ENCODE measurements at places on chromosomes 1 and 21.

GRCh38 chr1:243471026-243471685, 215.3 kb downstream of the SDCCAG8 start:
- DNase-seq, result no peak

DNA sequence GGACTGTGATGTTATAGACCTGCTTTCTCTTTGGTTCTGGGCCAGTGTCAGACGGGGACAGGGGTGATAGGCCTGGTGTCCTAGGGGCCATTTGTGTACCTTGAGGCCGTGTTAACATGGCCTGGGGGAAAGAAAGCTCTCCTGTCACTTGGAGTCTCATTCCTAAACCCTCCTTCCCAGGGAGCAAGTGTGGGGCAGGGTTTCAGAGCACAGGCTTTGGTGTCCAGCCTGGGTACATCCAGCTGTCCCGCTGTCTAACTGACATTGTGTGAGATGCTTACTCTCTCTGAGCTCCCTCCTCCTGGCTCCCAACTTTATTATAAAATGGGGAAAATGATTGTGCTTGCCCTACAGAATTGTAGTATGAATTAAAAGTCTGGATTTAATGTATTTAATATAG, 32.6 kb upstream of the EPHA8 start:
- no peak for DNase-seq

GRCh38 chr1:154304664-154305337, 16.1 kb upstream of the AQP10 start:
- DNase-seq, result no peak

- no peak for DNase-seq
Measured at GRCh38 chr1:89808441-89809117, 12.3 kb upstream of the LRRC8D start.

- no peak for DNase-seq
Measured at GRCh38 chr1:31693231-31693630, 10.6 kb downstream of the COL16A1 start.

GRCh38 chr1:51058858-51059257, 43.2 kb upstream of the C1orf185 start:
- no peak for DNase-seq

DNA sequence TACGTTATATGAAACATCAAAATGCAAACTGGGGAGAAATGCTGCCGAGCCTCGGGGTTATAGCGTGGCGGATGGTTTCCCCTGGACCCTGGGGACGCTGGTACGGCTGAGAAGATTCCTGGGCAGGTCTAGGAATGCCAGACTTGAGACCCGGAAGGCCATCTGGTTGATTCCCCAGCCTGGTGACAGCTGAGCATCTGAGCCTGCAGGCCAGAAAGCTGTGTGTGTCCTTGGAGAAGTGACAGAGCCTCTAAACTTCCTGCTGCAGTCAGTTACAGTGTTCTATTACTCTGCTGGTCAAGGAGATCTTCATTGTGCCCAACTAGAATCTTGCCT, 2.3 kb downstream of the VASH2 start:
- DNase-seq, result peak; percentile 44

- no peak for DNase-seq
Measured at GRCh38 chr1:169027607-169028320, 78.7 kb upstream of the ATP1B1 start.

GRCh38 chr1:240171907-240172306, 80.2 kb downstream of the FMN2 start:
- no peak for DNase-seq

DNA sequence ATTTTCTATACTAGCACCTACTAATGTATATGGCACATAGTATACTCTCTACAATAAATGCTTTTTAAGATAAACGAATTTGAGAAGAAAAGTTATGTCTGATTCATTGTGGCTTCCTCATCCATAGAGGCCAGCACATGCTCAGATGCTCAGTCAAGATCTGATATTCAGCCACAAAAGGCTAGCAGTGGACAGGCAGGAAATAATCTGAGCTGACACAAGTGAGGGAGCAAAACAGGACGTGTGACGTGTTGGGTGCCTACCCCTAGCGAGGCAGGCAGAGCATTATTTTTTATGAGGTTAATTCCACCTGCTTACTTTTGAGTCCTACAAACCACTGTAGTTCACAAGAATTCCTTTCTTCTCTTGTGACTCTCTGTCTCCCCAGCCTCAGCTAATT, 550.9 kb downstream of the SMYD3 start:
- no peak for DNase-seq

DNA sequence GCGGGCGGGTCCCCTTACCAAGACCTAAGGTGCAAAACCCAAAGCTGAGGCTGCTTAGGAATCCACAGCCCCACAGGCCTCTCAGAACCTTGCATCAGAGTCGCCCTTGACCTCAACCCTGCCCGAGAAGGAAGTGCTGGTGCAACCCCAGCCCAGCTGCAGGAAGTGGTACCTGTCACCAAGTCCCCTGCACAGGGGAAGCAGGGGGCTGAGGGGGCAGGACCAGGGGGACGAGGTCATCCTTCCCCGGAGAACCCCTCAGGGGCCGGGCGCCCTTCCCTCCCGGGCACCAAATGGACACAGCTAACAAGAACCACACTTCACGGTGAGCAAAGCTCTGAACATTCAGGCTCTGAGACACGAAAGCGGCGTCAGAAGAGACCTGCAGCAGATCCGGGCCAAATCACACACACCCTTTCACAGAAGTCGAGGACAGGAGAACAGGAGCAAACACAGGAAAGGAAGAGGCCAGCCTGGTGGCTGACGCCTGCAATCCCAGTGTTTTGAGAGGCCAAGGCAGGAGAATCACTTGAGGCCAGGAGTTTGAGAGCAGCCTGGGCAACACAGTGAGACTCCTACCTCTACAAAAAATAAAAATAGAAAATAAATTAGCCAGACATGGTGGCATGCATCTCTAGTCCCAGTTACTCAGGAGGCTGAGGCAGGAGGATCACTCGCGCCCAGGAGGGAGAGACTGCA, 6.4 kb downstream of the ITGB2 start:
- no peak for DNase-seq

GRCh38 chr1:2853711-2854110, 52.2 kb upstream of the TTC34 start:
- no peak for DNase-seq

- DNase-seq, result no peak
Measured at GRCh38 chr21:17577701-17578100, 35.0 kb downstream of the BTG3 start.

- DNase-seq, result no peak
Measured at GRCh38 chr1:52264530-52265115, 101.4 kb downstream of the CC2D1B start.

- DNase-seq, result no peak
Measured at GRCh38 chr1:19028110-19028509, 71.6 kb upstream of the IFFO2 start.

- no peak for DNase-seq
Measured at GRCh38 chr1:228478326-228478725, 8.9 kb upstream of the RNF187 start.

GRCh38 chr1:67838180-67838910, 5.1 kb upstream of the GNG12 start:
- no peak for DNase-seq

DNA sequence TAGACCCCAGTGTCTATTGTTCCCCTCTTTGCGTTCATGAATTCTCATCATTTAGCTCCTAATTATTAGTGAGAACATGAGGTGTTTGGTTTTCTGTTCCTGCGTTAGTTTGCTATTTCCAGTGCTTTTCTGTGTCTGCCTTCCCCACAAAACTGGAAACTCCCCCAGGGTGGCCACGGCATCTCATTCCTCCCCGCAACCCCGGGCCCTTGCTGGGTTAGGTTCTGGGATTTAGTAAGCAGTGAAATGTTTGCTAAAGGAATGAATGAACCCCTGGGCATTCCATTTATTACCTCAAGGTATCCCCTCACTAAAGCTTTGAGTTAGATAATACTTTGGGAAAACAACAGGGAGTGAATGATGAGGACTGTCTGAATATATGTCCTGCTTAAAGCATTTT, 142.9 kb downstream of the GLUL start:
- no peak for DNase-seq

DNA sequence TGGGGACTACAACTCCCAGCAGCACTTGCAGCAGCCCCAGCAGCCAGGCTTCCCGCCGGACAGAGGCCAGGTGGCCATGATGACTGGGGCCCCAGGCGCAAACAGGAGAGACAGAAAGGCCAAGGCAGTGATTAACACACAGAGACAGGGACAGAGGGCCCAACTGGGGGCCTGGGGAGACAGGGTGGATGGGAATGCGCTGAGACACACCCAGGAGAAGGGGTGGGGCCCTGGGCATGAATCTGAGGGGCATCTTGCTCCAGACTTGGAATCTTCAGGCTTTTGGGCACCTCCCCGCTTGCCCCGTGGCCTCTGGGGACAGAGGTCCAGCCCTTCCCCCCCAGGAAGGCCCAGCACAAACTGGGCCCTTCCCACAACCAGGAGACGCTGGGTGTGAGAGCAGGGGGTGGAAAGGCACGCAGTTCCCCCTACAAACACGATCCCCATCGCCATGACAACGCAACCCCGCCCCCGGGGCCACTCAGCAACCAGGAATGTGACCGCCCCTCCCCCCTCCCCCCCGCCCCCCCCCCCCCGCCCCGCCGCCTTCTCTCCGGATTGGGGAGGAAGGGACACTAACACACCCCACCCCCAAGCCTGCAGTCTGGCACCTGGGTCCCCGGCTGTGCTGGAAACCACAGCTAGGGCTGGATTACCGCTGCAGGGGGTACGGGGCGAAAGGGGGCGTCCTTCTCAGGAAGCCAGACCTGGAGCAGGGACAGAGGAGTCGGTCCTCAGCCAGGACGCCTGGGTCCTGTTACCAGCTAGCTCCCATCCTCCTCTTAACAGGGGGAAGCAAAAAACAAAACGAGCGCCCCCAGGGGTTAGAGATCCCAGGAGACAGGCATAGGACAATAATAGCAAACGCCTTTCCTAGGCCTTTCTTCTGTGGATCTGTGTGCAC, 4.5 kb downstream of the HDGF start:
- peak; percentile 93 for DNase-seq

GRCh38 chr1:221419513-221420095, 322.3 kb downstream of the DUSP10 start:
- DNase-seq, result no peak

DNA sequence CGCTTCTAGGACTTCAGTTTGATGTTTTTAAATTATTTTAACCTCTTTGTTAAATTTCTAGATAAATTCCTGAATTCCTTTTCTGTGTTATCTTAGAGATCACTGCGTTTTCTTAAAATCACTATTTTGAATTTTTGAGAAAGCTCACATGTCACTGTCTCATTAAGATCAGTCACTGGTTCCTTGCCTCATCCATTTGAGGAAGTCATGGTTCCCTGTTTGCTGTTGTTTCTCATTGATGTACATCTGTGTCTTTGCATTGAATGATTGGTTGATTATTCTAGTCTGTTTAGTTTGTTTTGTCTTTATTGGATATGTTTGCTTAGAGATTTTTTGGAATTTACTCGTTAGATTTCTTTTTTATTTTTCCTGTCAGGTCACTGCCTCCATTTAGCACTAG, 50.1 kb downstream of the CRP start:
- DNase-seq, result no peak

DNA sequence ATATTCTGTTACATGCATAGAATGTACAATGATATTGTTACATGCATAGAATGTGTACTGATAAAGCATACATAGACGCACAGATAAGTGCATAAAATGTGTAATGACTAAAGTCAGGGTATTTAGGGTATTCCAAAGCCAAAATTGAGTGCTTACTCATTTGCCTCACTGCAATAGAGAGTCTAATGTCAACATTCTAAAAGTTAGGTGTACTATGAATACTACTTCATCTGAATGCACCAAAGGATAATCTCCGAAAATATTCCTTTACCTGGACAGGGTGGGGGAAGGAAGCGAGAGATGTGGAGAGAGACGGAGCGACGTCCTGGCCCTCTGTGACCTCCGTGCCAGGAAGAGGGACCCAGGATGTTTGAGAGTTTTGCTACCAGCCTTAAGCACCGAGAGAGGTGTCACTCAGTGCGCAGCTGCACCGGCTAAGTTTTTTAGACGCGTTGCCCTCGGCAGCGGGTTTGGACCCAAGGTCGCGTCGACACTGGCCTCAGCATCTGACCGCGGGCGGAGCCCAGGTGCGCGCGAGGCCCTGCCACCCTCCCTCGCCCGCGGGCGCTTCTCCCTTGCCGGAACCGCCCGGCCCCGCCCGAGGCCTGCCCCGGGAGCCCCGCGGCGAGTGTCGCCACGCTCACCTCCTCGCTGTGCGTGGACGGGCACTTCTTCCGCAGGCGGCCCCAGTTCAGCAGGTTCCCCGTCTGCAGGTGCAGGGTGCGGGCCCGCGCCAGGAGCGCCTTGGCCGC, 660 bp downstream of the GCLM start:
- peak; percentile 11 for DNase-seq

DNA sequence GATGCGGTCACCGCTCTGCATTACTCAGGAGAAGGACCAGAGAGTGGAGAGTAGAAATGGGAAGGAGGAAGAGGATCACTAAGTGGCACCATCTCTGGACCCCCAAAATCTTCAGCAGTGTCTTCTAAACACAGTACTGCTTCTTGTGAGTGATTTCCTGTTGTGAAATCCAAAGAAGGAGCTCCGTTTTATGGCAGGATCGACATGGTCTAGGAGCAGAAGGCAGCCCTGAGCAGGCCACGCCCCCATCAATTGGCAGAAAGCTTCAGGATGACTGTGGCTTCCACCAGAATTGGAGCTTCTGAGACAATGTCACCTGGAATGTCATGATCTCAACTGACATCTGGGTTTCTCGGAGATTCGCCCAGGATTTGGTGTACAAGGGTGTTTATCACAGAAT, 171.5 kb downstream of the ADSS2 start:
- DNase-seq, result no peak

DNA sequence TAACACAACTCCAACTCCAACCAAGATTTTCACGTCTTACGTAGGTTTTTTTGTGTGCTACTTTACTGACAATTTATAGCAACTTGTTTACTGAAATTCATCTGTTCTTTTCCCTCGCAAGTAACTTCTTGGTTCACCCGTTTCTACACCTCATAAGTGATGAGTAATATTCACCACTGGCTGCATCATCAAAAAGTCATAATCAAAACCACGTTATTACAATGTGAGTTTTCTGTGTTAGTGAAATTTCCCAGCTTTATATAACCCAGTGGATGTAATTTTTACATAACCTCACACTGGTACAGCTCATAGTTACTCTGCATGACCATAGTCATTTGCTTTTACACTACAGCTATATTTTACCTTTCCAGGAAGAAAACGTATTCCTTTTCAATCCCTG, 401.1 kb upstream of the LYPLAL1 start:
- DNase-seq, result peak; percentile 14
